Right kidney (tissue), 9 donors: ENCODE measurements at places on chromosomes 12 and 14.
A peak's percentile ranks its signal among the peaks of the same experiment; 100 is the strongest.

DNA sequence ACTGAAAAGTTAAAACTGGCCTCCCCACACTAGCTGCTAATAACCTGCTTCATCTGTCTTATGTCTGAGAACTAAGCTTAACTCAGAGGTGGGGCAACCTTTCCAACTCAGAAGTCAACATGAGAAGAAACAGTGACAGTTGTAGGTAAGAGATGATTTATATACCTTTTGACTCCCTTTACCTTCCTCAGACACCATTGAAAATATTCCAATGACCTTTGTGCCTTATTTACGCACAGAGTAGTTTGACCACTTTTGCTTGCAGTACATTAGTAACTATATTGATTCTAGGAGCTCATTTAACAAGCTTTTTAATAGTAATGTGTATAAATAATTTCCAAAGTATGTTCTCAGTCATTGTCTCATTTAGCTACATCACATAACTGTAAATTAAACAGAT lies 77.6 kb downstream of the ALX1 start:
- DNase-seq, result no peak

DNA sequence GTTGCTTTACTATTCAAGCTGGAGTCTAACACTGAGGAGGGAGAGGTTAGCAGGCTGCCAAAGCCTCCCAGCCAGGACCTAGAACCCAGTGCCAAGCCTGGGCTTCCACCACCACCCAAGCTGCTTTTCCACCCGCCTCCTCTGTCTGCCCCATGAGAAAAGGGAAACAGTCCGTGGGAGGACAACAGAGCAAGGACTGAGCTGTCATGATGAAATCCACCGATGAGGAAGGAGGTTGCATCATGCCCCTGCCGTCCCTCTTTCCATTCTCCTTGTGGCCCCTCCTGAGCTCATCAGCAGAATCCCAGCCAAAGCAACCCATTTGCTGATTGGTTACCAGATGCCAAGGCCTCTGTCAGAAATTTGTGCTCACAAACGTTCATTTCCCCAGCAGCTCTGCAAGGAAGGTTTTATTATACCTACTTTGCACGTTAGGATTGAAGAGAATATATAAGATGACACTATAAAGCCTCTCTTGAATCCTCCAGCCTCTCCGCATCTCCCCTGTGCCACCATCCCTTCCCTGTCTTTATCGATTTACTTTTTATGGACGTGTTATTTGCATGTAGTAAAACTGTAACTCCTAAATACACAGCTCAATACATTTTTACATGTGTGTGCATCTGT lies 6.3 kb upstream of the SERPINA1 start:
- no peak for DNase-seq

GRCh38 chr14:44763356-44763755 lies 198.4 kb downstream of the KLHL28 start:
- DNase-seq, result no peak

GRCh38 chr14:20848955-20849570 lies 42.1 kb upstream of the RNASE3 start:
- no peak for DNase-seq

- no peak for DNase-seq
These were observed 78.9 kb downstream of the STAB2 start for GRCh38 chr12:103665971-103666370.

GRCh38 chr14:77243853-77244252 lies 27.2 kb downstream of the NGB start:
- no peak for DNase-seq

- no peak for DNase-seq
These were observed 1.4 kb downstream of the MAP3K9 start for GRCh38 chr14:70807898-70808415.

DNA sequence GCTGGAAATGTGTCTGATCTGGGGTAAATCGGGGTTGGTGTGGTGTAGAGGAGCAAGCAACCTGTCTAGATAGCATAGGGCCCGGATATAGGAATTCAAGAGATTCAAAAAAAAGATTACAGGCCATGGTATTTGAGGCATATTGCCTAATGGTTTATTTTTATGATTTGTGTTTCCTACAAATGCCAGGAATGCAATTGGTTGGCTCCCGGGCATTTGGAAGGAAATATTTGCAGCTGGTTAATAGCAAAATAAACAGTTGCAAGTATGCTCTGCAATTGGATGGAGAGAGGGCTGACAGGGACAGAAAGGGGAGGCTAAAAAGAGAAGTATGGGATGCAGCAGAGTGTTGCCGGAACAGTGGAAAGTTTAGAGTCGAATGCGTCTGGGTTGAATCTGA lies 315.6 kb upstream of the ATP2B1 start:
- no peak for DNase-seq

- DNase-seq, result no peak
These were observed 5.0 kb downstream of the CMKLR1 start for GRCh38 chr12:108333898-108334699.

GRCh38 chr12:56602239-56602638 lies 27.9 kb downstream of the BAZ2A start:
- DNase-seq, result no peak

DNA sequence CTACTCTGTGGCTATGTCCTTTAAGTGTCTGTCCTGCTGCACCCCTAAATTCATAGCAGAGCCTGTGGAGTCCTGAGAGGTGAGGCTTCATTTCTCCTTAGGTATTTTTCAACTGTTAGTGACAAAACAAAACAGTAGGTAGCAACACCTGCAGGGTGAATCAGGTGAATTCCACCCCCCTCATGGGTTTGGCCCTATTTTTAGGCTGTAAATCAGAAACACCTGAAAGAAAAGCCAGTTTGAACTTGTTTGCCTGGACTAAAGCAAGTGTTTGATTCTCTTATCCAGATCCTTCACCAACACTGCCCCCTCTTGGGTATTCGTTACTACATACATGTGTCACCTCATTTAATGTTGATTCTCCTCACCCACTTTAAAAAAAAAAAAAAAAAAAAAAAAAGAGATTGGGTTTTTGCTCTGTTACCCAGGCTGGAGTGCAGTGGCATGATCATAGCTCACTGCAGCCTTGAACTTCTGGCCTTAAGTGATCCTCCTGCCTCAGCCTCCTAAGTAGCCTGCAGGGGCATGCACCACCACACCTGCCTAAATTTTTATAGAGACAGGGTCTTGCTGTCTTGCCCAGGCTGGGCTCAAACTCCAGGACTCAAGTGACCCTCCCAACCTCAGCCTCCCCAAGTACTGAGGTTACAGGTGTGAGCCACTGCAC lies 10.3 kb downstream of the TBPL2 start:
- no peak for DNase-seq

GRCh38 chr14:100736269-100737180 lies 9.8 kb downstream of the DLK1 start:
- DNase-seq, result no peak

- no peak for DNase-seq
These were observed 471.2 kb upstream of the PRICKLE1 start for GRCh38 chr12:43060742-43061141.

DNA sequence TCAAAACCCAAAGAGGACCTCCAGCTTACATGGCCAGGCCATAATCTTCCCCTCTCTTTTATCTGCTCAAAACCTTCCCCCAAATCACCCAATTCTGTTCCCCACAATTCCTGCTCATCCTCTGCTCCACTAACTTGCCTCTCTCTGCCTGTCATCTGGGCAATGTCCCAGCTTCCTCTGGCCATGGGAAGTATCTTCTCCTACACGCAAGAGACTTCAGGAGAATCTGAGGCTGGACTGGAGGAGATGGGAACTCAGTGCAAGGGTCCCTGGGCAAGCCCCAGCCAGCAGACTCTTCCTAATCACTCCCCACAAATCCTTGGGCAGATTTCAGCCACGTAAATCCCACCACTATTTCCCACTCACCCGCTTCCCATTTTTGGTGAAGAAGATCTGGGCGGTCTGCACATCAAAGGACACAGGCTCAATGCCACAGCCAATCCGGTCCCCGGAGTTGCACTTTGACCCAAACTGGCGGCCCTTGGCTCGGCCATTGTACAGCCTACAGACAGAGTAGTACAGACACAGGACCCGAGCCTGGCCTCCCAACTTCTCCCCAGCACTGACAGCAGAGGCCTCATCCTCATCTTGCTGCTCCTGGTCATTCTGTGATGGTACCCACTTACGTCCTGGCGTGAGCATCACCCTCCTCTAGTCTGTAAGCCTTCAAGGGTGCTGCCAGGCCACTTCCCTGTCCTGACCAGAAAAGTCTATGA lies 4.7 kb downstream of the SPRYD3 start:
- no peak for DNase-seq

GRCh38 chr12:31005256-31005943 lies 68.3 kb upstream of the DDX11 start:
- no peak for DNase-seq

- no peak for DNase-seq
These were observed 176.7 kb downstream of the KLHL28 start for GRCh38 chr14:44785096-44785495.

GRCh38 chr12:90235642-90236041 lies 527.0 kb upstream of the ATP2B1 start:
- DNase-seq, result no peak

DNA sequence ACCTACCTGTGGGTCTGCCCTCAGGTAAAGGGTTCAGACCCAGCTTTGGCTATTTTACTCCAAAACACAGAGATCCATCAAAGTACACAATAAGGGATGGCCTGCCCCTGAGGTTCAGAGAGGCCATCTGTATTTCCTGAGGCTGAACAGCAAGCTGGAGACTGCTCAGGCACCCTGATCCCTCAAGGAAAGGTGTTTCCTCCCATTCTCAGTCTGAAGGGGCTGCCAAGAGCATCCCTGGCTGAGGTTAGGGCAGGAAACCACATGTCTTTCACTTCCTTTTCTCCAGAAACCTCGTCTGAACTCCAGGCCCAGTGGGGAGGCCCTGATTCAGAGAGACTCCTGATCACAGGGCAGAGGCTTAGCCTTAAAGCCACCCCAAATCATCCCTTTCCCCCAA lies 1.5 kb downstream of the RILPL1 start:
- no peak for DNase-seq

DNA sequence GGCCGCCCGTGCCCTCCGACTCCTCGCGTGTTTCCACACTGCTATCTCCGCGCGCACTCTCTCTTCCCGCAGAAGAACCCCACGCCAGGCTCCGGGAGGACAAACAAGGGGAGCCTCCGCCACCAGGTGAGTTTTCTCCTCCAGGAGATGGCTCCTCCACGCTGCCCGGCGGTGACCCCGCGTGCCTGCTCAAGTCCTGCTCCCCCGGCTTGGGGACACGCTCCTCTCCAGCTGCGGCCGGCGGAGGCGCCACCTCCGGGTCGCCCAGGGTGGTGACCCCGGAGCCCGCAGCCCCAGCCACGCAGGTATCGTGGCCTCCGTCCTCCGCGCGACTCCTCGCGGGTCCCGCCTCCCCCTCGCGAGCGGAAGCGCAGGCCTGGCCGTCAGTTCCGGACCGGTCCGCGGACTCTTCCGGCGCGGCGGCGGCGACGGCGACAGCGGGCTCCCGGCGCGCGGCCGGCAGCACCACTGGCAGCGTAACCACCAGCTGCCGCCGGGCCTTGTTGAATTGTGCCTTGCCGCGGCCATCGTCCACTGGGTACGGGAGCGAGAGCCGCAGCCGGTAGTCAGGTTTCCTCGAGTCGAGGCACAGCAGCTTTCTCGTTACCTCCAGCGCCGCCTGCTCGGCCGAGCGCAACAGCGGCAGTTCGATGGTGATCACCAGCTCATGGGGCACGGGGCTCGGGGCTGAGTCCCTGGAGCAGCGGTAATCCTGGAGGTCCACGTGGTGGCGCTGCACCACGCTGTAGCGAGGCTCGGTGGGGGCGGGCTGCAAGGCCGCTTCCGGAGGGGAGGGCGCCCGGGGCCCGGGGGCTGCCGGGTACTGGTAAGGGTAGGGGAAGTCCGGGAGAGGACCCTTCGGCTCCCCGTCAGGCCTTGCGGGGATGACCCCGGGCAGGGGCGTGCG lies 1.2 kb downstream of the DNAAF2 start:
- peak; percentile 98 for DNase-seq

GRCh38 chr14:65453807-65454480 lies 41.4 kb downstream of the FUT8 start:
- DNase-seq, result no peak

DNA sequence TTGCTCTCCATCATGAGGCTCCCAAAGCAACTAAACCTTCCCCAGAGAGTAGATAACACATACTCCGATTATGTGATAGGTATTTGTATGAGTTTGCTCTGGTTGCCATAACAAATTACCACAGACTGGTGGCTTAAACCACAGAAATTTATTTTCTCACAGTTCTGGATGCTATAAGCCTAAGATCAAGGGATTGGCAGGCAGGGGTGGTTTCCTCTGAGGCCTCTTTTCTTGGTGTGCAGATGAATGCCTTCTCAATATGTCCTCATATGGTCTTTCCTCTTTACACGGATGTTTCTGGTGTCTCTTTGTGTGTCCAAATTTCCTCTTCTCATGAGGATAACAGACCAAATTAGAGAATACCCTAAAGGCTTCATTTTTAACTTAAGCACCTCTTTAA lies 285.8 kb upstream of the GRIP1 start:
- DNase-seq, result no peak

GRCh38 chr12:70652451-70652850 lies 15.2 kb upstream of the PTPRB start:
- no peak for DNase-seq

DNA sequence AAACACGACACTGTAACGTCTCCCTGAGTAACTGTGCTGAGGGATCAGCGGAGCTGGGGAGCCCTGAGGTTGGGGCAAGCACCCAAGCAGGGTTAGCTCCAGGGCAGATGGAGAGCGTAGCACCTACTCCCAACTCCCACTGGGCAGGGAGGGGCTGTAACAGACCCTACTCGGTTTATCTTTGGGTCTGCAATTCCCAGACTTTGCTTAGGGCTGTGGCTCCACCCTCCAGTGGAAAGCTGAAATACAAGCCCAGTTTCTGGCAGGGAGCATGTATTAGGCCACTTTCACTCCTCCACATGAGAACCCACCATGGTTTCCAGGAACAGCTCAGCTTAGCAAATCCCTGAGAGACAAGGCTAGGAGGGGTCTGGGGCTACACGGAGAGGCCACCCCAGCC lies 17.3 kb upstream of the TC2N start:
- DNase-seq, result no peak

DNA sequence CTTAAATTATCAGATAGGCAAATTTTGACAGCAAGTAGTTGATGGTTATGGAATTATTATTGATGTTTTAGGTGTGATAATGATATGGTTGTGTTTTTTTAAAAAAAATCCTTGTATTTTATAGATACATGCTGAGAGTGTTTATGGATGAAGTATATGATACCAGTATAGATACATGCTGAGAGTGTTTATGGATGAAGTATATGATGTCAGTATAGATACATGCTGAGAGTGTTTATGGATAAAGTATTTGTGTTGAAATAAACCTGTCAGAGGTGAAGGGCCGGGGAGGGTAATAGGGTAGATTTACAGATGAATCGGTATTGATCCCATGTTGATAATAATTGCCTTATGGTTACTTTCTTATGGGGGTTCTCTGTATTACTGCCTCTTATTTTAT lies 6.0 kb upstream of the RFX4 start:
- no peak for DNase-seq
